ENCODE measurements at places on chromosomes 16 and 17. TPM values are rescaled to one million over a fixed set of nuclear protein-coding genes. Genes with fewer than 3 reads are reported as not detected.

- DNase-seq: no peak
Observed at GRCh38 chr17:80609757-80610156, 65.1 kb downstream of the RPTOR start.

The TMIGD1 gene
- total RNA-seq: not detected

DNA sequence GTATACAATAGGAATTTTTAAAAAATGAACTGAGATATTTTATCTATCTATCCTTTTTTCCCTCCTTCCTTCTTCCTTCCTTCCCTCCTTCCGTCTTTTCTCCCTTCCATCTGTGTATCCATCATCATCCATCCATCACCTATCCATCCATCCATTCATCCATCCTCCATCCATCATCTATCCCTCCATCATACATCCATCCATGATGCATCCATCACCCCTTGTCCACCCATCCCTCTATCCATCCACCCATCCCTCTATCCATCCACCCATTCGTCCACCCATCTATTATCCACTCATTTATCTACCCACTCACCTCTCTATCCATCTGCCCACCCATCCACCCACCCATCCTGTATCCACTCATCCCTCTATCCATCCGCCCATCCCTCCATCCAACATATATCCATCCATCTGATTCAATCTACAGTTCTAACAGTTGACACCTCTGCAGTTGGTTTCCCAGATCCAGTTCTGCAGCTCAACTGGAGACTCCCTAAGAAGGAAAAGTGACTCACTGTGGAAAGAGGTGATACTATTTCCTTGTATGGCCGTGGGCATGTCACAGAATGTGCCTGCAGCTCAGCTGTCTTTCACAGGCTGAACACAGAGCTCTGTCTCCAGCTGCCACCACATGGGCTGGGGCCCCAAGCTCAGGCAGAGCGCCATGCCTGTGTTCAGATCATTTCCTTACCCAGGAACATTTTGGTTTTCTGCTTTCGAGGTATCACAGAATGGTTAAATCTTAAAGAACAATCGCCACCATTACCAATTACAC, 130.8 kb downstream of the XYLT1 start:
- no peak for DNase-seq

DNA sequence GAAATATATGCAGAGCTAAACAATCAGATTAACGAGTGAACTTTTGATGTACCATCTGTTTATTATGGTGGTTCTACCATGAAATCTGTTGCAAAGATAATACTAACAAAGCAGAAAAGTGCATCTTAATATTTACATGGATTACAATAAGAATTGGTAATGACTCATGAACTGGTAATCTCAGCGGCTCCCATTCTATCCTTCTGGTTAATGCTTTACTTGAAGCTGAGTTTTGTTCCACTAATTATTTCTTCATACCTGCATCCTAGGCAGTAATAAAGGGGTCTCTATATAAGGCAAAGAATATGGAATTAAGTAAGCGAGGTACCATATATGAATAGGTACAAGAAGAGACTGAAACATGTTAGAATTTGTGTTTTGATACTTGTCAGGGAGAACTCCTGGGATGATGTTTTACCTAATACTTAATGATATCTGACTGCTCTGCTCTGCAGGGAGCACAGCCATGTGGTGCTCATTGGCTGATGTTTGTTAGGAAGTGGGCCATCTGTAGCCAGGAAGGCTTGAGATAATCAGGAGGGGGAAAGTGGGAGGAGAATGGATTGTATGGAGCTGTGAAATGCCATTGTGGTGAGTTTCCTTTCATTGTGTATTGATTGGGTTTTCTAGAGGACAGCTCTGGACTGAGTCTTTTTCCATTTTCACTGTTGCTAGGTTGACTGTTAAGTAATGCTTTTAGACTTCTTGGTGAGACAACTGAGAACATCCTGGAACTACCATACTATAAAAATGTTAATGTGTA, 52.6 kb downstream of the MAP2K6 start:
- no peak for DNase-seq

- peak; percentile 56 for DNase-seq
Observed at GRCh38 chr17:49031965-49032928, 35.1 kb downstream of the IGF2BP1 start.

GRCh38 chr17:81906476-81907218, 4.6 kb downstream of the PCYT2 start:
- DNase-seq: peak; percentile 18

DNA sequence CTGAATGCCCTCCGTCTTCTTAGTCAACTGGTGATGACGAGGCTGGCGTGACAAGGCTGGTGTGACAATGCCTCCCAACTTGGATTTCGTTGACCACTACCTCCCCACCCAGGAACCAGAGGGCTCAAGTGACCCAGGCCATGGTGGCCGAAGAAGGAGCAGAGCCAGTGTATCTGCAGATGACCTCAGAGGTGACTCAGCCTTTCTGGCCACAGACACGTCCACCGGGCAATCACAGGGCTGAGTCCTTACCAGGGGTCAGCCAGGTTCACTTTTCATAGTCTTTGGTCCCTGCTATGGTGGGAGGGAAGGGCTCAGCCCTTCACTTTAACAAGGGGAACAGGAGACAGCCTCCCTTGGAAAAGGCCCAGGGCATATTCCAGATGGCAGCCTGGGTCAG, 116.3 kb downstream of the MAF start:
- DNase-seq: no peak

The FBXW10 gene
- not detected for total RNA-seq

The BRD7 gene
- total RNA-seq: 46.6 TPM

- DNase-seq: no peak
Observed at GRCh38 chr17:50301891-50302584, 27.8 kb downstream of the TMEM92 start.

Data from Right ventricle myocardium inferior (tissue), 1 donor.